ENCODE measurements at places on chromosomes 1 and 21.

DNA sequence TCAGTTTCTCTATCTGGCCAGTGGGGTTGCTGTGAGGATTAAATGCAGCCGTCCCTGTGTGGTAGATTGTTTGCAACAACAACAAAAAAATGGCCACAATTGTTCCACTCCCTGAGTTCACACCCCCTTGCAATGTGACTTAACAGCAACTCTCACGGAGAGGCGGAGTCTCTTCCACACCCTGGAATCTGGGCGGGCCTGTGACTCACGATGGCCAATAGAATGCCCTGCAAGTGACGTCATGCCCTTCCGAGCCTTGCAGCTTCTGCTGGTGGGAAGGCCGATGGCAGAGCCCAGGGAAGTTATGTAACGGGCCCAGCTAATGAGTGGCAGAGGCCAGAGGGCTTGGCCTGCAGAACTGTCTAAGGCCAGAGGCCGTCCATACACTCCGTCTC lies 87.9 kb downstream of the RIPK4 start:
- peak; percentile 94 for DNase-seq

GRCh38 chr1:112718691-112719418 lies 3.7 kb upstream of the PPM1J start:
- no peak for DNase-seq

GRCh38 chr1:206451134-206451686 lies 19.1 kb upstream of the IKBKE start:
- no peak for DNase-seq

- DNase-seq = no peak
Observed at GRCh38 chr1:101300916-101301315, 64.1 kb downstream of the S1PR1 start.

DNA sequence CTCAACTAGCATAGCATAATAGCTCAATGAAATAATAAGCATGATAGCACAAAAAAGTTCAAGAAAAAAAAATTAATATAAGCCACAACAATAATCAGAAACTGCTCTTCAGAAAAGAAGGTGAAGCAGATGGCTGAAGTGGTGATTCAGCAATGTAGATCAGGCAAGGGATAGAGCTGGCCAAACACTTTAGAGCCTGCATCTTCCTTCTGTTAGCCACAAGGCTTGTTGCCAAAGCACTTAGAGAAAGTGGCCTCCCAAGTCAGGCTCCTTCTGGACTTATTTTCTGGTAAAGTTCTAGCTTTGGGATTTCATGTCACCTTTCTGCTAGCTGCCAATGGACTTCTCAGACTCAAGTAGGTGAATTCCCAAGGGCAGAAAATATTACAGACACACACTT lies 60.3 kb upstream of the C1orf87 start:
- DNase-seq = no peak

- DNase-seq = no peak
Observed at GRCh38 chr1:12649971-12650421, 6.1 kb downstream of the AADACL4 start.

- peak; percentile 81 for DNase-seq
Observed at GRCh38 chr1:114282751-114283403, 129.2 kb upstream of the SYT6 start.

DNA sequence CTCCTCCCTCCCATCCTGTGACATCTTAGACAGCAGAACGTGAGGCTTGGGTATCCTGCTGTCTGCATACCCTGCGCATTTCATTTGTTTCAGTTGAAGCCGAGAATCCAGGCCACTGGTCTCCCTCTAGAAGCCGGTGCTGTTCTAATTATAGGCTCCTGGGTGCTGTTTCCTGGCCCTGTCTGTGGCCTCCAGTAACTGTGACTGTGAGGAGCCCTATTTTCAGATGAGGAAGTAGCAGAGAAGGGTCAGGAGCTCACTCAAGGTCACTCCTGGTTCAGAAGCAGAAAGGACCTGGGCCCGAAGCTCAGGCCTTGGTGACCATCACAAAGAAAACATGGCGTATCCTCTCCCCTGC lies 24.0 kb downstream of the COQ8A start:
- DNase-seq = no peak

DNA sequence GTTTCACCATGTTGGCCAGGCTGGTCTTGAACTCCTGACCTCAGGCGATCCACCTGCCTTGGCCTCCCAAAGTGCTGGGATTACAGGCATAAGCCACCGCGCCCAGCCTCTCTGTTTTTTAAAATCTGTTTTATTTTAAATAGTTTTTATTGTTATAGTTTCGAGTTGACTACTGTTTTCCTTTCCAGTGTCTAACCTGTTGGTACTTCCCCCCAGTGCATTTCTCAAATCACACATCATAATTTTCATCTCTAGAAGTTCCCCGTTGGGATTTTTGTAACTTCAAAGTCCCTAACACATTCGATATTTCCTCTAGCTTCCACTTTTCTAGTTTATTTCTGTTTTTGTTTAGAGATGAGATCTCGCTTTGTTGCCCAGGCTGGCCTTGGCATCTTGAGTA lies 7.5 kb downstream of the HES4 start:
- no peak for DNase-seq

DNA sequence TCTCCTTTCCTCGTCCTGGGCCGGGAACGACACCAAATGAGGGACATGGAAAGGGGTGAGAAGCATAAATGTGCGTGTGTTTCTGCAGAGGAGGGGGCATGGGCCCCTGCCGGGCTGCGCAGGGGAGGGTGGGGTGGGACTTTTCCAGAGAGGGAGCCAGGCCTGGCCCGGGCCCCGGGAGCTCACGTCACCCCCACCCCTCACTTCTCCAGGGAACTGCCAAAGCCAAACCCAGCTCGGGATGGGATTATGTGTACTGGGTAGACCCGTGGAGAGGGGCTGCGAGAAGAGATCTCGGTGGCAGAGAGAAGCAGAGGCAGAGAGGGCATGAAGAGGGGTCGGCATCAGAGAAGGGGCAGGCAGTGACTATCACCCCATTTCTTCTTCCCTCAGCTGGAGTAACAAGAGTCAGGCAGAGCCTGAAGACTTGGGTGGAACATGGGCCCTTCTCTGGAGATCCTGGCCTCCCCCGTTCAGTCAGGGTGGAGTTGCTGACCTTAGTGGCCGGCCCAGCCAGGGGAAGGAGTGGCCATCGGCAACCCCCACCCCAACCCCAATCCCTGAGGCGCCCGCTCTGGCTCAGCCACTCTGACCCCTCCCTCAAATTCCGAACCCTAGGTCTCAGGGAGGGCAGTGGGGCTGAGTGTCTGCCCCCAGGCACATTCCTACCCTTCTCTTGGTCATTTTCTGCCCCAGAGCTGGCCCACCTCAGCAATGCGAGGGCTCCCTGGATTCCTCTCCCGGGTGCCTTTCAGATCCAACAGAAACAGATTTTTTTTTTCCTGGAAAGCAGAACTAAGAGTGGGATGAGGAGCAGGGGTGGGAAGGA lies 1.2 kb downstream of the ADAMTSL4 start:
- DNase-seq = no peak

- DNase-seq = no peak
Observed at GRCh38 chr21:42370894-42371654, 4.7 kb upstream of the TFF1 start.

DNA sequence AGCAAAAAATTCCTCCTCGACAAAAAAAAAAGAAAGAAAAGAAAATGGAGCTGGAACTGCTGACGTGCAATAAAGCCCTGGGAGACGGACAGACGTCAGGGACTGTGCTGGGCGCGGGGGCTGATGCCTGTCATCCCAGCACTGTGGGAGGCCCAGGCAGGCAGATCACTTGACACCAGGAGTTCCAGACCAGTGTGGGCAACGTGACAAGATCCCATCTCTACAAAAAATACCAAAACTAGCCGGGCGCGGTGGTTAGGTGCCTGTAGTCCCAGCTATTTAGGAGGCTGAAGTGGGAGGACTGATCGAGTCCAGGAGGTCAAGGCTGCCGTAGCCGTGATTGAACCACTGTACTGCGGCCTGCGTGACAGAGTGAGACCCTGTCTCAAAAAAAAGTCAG lies 3.6 kb upstream of the ANKRD65 start:
- DNase-seq = no peak

- DNase-seq = peak; percentile 77
Observed at GRCh38 chr1:63691701-63692425, 82.0 kb upstream of the ROR1 start.

GRCh38 chr1:89987159-89987819 lies 7.6 kb upstream of the ZNF326 start:
- DNase-seq = no peak

DNA sequence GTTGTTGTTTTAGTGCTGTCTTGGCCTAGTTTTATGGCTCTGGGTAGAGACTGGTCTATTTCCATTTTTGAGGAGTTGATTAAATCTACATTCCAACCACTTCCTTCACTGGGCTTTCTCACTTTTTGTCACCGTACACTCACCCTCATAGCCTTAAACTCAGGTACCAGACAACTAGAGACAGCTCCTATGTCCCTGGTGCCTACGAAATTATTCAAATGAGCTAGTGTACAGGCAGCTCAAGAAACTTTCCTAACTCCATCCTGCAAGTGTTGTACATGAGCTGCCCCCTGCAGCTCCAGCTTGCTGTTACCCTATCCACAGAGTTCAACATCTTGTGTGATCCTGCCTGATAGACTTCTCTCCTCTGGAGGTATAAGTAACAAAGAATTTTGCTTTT lies 704.8 kb upstream of the RGS18 start:
- DNase-seq = no peak

DNA sequence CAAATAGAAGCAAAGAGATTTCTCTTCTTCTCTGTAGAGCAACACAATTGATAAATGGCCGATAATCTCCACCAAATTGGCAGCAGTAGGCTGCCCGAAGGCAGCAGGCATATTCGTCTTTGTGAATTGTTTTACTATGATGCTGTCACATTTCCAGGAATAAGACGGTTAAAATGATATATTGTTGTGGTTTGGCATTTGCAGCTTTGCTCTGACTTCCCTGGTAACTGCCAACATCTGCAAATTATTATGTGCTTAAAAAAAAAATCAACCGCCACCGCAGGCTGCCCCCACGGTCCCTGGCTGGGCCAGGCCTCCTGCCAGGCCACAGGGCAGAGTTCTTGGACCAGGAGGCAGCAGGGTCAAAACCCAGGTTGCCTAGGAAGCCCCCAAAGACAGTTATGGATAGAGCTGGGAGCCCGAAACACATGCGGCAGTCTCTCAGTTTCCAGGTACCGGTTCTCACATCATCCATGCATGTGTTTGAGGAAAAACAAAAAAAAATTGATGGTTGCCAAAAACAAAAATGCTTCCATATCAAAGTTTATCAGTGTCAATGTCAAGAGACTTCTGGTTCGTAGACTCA lies 179.3 kb downstream of the ETS2 start:
- no peak for DNase-seq

- no peak for DNase-seq
Observed at GRCh38 chr1:176939993-176940392, 224.5 kb downstream of the ASTN1 start.

DNA sequence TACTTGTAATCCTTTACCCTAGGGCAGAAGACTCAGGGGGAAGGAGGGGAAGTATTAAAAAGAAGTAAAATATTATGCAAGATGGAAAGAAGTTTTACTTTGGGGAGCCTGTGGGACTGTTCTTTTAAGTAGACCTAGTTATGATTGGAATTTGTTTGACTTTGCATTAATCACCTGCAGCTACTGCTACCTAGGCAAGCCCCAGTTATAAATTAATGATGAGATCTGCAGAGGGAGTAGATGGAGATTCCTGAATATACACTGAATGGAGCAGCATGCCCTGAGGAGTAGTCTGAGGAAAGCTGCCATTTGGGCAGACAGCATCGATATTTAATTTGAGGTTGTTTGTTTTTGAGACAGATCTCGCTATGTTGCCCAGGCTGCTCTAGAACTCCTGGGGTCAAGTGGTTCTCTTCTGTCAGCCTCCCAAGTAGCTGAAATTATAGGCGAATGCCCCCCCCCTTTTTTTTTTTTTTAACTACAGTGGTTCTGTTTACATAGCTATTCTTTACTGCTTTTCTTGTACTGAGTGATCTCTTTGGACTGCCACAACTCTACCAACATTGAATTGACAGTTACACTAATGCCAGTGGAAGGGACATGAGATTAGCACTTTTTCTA lies 81.4 kb upstream of the SERTAD4 start:
- DNase-seq = no peak

DNA sequence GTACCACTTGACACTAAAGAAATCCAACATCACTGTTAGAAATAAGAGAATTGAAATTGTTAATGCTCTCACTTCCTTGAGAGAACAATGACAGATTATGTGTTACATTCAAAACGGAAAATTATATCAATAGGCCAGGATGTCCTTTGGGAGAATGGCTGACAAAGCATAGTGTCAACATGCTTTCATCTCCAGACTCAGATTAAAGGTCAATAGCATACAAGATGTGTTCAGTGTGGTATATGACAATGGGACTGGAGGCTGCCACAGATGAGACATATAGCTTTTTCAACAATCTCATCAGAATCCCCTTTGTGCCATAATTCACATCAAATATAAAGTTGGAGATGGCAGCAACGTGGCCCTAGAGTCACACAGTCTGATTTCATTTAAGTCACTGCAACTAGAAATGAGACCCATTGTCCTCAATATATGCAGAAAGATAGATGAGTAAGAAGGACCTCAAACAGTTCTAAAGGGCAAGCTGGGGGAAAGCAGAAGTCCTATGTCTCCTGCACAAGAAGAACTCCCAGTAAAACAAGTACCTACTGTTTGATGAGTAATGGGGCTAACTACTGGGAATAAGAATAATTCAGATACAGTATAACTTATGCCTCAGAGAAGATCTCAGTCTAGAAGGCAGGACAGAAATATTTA lies 327.9 kb downstream of the TTLL7 start:
- DNase-seq = peak; percentile 7

GRCh38 chr1:58764294-58764978 lies 19.4 kb downstream of the JUN start:
- DNase-seq = no peak

DNA sequence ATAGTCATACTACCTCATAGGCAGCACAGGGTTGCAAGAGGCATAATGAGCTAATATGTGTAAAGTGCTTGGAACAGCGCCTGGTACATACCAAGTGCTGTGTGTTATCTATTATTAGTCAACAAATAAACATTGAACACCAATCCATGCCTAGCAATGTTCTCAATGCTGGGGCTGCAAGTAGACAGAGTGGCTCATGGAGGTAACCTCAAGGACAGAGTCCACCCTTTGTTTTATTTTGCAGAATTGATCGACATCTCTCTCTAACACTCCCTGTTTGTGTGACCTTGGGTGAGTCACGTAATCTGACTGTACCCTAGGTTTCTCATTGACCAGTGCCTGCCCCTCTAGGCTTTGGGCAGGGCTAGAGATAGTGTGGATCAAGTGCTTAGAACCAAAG lies 164.0 kb upstream of the KLHDC7A start:
- no peak for DNase-seq

GRCh38 chr1:6625584-6626149 lies 999 bp downstream of the THAP3 start:
- DNase-seq = no peak

DNA sequence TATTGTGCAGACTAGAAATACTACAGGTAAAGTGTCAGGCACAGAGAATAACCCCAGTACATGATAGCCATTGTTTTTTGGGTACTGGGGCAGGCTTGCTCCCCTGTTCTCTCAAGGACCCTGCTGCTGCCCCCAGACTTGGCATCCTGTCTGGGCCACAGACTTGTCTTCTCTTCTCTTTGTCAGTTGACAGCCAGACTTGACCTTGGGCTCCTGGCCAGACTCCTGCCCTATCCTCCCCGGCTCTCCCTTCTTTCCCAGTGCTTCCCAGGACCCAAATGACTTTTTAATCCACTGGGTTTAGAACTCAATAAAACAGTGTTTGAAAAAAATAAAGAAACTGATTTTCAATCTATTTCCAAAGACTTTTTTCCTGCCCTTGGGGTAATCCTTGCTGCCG lies 43.2 kb downstream of the ZSCAN20 start:
- DNase-seq = no peak

Measured in COLO829 (cell line).